Adrenal gland (tissue), 19 donors: ENCODE measurements at places on chromosomes 7 and 10. TPM values are rescaled to one million over a fixed set of nuclear protein-coding genes. Genes with fewer than 3 reads are reported as not detected.

The CYP2E1 gene
- polyA plus RNA-seq, result 8.1 TPM

The PMS2 gene
- polyA plus RNA-seq, result 6.4 TPM

The CNTNAP2 gene
- 3.8 TPM for polyA plus RNA-seq

The CDH23 gene
- 1.7 TPM for polyA plus RNA-seq

The CPED1 gene
- 6.4 TPM for polyA plus RNA-seq

DNA sequence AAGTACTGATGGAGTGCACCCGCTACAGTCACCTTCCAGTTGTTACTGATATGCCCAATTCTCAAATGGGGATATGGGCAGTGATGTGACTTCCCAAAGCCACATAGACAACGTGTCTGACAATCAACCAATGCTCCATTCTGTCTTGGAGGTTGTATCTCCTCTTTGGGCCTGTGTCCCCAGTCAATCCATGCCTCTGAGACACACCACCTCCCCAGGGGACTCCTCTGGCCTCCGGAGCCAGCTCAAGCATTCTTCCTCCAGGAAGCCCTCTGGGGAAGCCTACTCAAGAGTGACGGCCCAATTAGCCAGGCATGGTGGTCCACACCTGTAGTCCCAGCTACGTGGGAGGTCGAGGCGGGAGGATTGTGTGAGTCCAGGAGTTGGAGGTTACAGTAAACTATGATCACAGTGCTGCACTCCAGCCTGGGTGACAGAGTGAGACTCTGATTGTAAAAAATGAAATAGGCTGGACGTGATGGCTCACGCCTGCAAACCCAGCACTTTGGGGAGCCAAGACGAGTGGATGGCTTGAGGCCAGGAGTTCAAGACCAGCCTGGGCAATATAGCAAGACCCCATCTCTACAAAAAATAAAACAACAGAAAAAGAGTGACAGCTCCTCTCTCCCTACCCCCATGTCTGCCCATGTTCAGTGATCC, 99.5 kb upstream of the TNRC18 start:
- no peak for DNase-seq
- no peaks in the 10 kb centered on the region for H3K27me3 ChIP-seq
- H3K4me3 ChIP-seq, result no peak overlapping the region
- H3K27ac ChIP-seq, result no peak overlapping the region

DNA sequence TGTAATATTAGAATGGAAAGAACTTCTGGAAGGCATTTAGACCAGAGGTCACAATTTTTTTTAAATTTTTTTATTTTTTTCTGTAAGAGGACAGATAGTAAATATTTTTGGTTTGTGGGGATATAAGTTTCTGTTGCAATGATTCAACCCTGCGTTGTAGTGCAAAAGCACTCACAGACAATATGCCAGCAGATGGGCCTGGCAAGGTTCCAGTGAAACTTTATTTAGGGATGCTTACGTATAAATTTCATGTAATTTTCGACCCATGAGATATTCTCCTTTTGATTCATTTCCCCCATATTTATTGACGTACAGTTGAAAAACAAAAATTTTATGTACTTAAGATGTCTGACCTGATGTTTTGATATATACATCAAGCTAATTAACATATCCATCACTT, 72.8 kb upstream of the NMT2 start:
- DNase-seq, result peak; percentile 3
- no peaks in the 10 kb centered on the region for H3K27me3 ChIP-seq
- H3K36me3 ChIP-seq, result no peaks in the 10 kb centered on the region

DNA sequence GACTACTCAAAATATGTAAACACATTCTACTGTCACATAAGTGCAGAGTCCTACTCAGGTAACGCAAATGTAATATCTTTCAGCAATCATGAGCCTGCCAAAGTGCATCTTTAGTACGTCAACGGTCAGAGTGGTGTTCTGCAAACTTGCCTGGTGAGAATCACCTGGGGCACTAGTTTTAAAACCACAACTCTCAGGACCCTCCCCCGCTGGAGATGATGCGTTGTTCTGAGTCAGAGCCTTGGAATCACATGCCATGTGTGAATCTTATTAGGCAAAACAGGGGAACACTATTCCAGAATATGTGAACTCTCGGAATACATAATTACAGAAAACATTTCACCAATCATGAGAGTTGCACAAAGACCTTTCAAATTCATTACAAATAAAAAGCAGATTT, 115.7 kb downstream of the TPK1 start:
- no peak overlapping the region for H3K4me3 ChIP-seq
- H3K36me3 ChIP-seq, result no peaks in the 10 kb centered on the region
- no peak overlapping the region for H3K27ac ChIP-seq
- no peaks in the 10 kb centered on the region for H3K4me1 ChIP-seq

DNA sequence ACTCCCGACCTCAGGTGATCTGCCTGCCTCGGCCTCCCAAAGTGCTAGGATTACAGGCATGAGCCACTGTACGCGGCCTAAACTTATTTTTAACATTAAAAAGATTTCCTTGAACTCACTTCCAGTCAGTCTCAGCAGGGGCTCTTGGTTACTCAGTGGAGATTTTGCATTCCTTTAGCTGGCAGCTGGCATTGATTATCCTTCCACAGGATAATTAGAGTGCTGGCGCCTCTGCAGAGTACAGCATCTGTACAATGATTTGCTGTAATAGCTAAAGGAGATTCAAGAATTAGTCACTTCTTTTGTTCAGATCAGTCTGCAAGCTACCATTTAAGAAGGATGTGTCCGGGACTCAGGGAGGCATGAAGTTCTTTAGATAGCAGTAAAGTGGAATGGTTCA, 125.0 kb upstream of the NPY start:
- no peaks in the 10 kb centered on the region for H3K27me3 ChIP-seq
- H3K4me3 ChIP-seq, result no peak overlapping the region
- no peak for DNase-seq
- no peak overlapping the region for H3K27ac ChIP-seq

DNA sequence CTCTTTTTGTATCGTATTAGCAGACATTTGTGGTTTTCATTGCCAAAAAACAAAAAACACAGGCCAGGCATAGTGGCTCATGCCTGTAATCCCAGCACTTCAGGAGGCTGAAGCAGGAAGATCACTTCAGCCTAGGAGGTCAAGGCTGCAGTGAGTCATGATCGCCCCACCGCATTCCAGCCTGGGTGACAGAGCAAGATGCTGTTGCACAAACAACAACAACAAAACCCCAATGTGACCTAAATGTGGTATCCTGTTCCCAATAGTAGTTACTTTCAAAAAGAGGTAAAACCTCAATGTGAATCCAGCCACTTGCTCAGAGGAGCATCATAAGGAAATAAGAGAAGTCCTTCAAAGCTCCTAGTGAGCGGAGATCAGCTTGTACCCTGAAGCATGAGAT, 45.8 kb upstream of the SKAP2 start:
- no peak overlapping the region for H3K4me3 ChIP-seq
- peak; percentile 79 for DNase-seq
- no peaks in the 10 kb centered on the region for H3K36me3 ChIP-seq

DNA sequence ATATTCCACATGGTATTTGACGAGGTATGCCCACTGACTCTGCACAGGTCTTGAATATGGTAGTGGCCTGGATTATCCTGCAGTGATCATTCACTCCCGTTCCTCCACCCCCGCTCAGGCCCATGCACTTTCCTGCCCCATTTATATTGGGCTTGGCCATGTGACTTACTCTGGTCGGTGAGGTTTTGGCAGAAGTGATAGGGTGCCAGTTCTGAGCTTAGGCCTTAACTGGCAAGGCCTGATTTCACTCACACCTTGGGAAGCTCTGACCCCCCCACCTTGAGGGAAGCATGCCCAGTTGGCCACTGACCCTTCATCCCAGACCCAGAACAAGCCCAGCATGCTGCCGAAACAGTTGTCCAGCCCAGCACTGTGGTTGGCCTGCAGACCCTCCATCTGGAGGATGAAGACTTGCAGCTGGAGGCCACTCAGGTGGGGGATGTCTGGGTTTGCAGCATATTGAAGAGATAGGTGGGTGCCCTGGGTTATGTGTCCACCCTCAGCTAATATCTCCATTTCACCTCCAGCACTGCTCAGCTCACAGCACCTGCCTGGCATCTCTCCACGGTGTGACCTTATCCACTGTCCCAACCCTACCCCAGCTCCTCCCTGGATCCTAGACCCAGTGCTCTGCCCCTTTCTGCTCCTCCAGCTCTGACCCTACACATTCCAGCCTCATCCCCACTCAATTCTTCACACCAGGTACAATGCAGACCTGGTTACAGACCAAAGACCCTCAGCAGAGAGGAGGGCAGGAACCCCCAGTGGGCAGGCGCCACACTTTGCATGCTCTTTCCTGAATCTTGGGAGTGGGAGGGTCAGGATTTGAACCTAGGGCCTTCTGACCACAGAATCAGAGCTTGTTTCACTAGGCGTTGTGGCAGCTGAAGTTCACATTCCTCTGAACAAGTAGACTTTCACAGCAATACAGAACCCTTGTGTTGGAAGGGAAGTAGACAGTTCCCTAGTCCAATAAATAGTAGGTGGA, 138.1 kb upstream of the CHST15 start:
- no peak for DNase-seq
- no peaks in the 10 kb centered on the region for H3K27me3 ChIP-seq
- H3K27ac ChIP-seq, result no peak overlapping the region
- no peaks in the 10 kb centered on the region for H3K36me3 ChIP-seq

GRCh38 chr7:14305233-14305866, 315.9 kb upstream of the ETV1 start:
- no peak for DNase-seq
- no peaks in the 10 kb centered on the region for H3K36me3 ChIP-seq
- H3K27me3 ChIP-seq, result no peaks in the 10 kb centered on the region
- H3K27ac ChIP-seq, result no peak overlapping the region
- no peak overlapping the region for H3K4me3 ChIP-seq

DNA sequence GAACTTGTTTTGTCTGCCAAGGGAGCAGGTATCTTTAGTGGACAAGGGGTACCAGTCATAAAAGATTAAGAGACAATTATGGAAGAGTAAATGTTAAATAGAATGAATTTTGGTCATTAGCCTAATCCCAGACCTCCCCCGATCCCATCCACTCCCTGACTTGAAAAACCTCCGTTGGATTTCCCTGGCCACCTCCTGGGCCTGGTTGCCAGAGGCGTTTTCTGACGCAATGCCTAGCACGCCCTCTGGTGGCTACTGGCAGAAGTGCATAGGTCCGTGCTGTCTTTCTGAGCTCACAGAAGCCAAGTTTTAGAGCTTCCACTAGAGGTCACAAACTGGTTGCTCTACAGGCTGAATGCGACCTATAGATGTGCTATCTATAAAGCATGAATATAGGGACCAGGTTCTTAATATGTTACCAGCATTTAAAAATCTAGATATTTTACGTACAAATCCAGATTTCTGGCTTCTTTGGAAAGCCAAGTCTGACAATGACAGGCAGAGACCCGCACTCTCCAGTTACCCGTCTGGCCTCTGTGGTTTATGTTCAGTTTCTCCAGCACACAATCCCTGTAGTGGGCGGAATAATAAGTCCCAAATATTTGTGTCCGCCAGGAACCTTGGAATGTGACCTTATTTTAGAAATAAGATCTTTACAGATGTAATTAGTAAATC, 39.8 kb downstream of the SPOCK2 start:
- no peak overlapping the region for H3K4me3 ChIP-seq
- H3K27me3 ChIP-seq, result no peaks in the 10 kb centered on the region
- H3K36me3 ChIP-seq, result no peaks in the 10 kb centered on the region
- H3K27ac ChIP-seq, result no peak overlapping the region
- H3K4me1 ChIP-seq, result no peaks in the 10 kb centered on the region

- no peak overlapping the region for H3K4me3 ChIP-seq
- no peaks in the 10 kb centered on the region for H3K36me3 ChIP-seq
- no peak overlapping the region for H3K27ac ChIP-seq
These were observed 39.4 kb upstream of the GDF10 start for GRCh38 chr10:47260505-47261111.

- H3K4me3 ChIP-seq, result no peak overlapping the region
- no peaks in the 10 kb centered on the region for H3K27me3 ChIP-seq
- H3K27ac ChIP-seq, result no peak overlapping the region
- DNase-seq, result no peak
- H3K4me1 ChIP-seq, result no peaks in the 10 kb centered on the region
- no peaks in the 10 kb centered on the region for H3K36me3 ChIP-seq
These were observed 98.1 kb downstream of the CD36 start for GRCh38 chr7:80736371-80737125.

DNA sequence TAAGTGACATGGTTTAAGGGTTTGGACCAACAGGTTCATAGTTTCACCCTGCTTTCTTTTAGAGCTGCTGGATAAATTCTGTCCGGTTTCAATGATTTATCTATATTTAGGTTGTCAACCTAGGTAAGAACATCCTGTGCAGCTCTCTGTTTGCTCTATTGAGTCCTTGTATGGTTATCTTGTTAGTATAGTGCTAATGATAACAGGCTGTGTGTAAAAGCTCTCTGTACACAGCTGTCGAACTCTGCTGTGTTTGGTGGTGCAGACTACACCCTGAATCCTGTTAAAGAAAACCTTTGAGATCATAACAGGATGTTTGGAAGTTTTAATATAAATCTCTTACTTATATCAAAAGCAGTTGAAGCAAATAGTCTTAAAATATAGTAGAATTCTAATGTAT, 219.2 kb downstream of the SDK1 start:
- H3K4me1 ChIP-seq, result no peaks in the 10 kb centered on the region
- no peak for DNase-seq
- no peaks in the 10 kb centered on the region for H3K27me3 ChIP-seq
- no peak overlapping the region for H3K27ac ChIP-seq
- H3K4me3 ChIP-seq, result no peak overlapping the region

- H3K27ac ChIP-seq, result no peak overlapping the region
- H3K27me3 ChIP-seq, result no peaks in the 10 kb centered on the region
- H3K4me1 ChIP-seq, result no peaks in the 10 kb centered on the region
- DNase-seq, result no peak
- no peak overlapping the region for H3K4me3 ChIP-seq
These were observed 541.0 kb upstream of the ADARB2 start for GRCh38 chr10:2278363-2278762.

- no peaks in the 10 kb centered on the region for H3K36me3 ChIP-seq
- no peak overlapping the region for H3K27ac ChIP-seq
- H3K27me3 ChIP-seq, result no peaks in the 10 kb centered on the region
- H3K4me1 ChIP-seq, result no peaks in the 10 kb centered on the region
- no peak overlapping the region for H3K4me3 ChIP-seq
These were observed 150.1 kb downstream of the FAM107B start for GRCh38 chr10:14624600-14624999.

DNA sequence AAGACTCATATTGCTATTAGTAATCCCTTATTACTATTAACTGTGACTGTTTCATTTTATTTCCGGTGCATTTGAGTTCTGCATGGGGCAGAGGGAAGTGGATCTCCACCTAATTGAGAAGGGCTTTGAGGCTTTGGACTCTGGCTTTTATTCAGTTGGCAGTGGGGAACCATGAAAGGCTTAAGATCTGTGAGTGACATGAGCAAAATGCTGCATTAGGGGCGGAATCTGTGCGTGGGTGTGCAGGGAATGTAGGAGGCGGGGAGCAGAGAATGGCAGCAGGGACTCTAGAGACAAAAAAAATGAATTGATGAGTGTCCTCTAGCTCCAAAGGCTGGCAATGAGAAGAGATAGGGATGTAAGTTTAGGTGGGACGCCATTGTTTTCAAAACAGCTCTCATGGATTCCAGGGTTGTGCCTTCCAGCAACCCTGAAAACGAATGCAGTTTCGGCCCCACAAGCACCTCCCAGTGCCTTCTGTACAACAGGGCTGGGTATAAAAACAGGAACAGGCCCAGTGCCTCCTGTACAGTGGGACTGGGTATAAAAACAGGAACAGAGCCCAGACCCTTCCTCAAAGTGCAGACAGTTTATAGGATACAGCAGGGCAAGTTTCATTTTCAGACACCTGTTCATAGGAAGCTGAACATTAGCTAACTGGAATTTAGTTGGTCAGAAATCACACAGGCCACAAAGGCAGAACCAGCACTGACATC, 663.3 kb upstream of the FOXK1 start:
- no peak overlapping the region for H3K27ac ChIP-seq
- H3K4me3 ChIP-seq, result no peak overlapping the region
- DNase-seq, result no peak
- H3K27me3 ChIP-seq, result peaks cover 2% of the 10 kb centered on the region

GRCh38 chr10:102522874-102523249, 19.1 kb downstream of the SUFU start:
- H3K27ac ChIP-seq, result no peak overlapping the region
- no peak overlapping the region for H3K4me3 ChIP-seq
- H3K4me1 ChIP-seq, result no peaks in the 10 kb centered on the region
